CD4-positive, alpha-beta T cell (primary cell): ENCODE measurements at places on chromosomes 7 and 10. TPM values are rescaled to one million over a fixed set of nuclear protein-coding genes. Genes with fewer than 3 reads are reported as not detected.

ZNF853 gene
- total RNA-seq, result 2.5 TPM

NPTX2 gene
- not detected for total RNA-seq

GUSB gene
- 42.9 TPM for total RNA-seq

LBX1 gene
- not detected for total RNA-seq

CYP2E1 gene
- total RNA-seq, result 2.0 TPM

ASB10 gene
- total RNA-seq, result not detected

GRM3 gene
- not detected for total RNA-seq

SPDYE2 gene
- 0.36 TPM for total RNA-seq

ZNF248 gene
- 3.2 TPM for total RNA-seq

PAX4 gene
- total RNA-seq, result not detected

RALA gene
- 24.5 TPM for total RNA-seq

OAT gene
- 54.9 TPM for total RNA-seq

CALML5 gene
- not detected for total RNA-seq

TDRD1 gene
- total RNA-seq, result not detected

WAC gene
- 169 TPM for total RNA-seq

CRYGN gene
- not detected for total RNA-seq

EPHB6 gene
- 50.7 TPM for total RNA-seq

SLC26A5 gene
- total RNA-seq, result not detected

MUC12 gene
- total RNA-seq, result 0.60 TPM

BTBD16 gene
- not detected for total RNA-seq
